ENCODE measurements at places on chromosomes 1 and 21.

- no peak for DNase-seq
These were observed 231.1 kb downstream of the DISC1 start for GRCh38 chr1:231857609-231858135.

- no peak for DNase-seq
These were observed 827 bp downstream of the PRKCZ start for GRCh38 chr1:2050793-2051682.

DNA sequence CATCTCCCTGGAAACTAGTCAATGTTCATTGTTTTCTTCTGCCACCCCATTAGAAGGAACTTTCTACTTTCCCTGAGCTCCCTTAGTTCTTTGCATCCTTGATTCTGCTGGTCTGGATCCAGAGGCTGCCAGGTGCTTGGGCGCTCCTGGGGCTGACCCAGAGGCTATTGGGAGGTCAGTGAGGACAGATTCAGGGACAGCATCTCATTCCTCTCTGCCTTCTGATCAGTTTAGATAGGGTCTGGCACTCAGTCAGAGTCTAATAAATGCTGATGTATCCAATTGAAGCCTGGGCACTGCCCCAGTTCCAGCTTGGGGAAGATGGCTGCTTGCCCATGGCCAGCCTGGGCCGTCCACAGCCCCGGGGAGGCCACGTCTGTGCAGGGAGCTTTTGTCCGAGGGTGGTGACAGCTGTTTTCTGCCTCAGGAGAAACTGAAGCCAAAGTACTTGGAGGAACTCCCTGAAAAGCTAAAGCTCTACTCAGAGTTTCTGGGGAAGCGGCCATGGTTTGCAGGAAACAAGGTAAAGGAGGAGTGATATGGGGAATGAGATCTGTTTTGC is 2.3 kb downstream of the GSTM1 start:
- DNase-seq = no peak

DNA sequence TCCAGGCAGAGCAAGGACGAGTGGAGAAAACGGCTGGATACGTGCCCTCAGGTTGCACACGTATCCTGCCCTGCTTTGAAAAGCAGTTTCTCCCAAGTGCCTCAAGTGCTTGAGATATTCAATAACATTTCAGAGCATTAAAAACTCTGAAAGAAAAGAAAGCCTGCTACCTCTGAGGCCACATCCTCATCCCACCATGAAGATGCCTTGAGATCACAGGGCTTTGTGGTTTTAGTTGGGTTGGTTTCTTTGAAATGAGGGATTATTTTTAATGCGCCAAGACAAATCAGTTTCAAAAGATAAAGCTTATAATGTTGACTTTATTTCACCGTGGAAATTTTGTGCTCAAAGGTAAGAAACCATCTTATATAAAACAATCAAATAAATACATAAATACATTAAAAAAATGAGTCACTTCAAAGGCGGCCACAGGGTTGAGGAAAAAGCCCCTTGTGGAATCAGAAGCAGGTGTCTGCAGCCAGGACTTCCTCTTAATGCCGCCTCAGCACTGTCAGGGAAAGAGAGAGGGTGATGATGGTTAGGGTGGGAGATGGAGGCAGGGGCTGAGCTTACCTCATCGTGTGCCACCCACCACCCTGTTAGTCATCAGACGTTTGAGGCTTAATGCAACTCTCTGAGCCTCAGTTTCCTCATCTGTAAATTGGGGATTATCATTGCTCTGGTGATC is 1.4 kb downstream of the NPPB start:
- DNase-seq = no peak

GRCh38 chr1:17287130-17287776 is 20.7 kb upstream of the PADI4 start:
- no peak for DNase-seq

DNA sequence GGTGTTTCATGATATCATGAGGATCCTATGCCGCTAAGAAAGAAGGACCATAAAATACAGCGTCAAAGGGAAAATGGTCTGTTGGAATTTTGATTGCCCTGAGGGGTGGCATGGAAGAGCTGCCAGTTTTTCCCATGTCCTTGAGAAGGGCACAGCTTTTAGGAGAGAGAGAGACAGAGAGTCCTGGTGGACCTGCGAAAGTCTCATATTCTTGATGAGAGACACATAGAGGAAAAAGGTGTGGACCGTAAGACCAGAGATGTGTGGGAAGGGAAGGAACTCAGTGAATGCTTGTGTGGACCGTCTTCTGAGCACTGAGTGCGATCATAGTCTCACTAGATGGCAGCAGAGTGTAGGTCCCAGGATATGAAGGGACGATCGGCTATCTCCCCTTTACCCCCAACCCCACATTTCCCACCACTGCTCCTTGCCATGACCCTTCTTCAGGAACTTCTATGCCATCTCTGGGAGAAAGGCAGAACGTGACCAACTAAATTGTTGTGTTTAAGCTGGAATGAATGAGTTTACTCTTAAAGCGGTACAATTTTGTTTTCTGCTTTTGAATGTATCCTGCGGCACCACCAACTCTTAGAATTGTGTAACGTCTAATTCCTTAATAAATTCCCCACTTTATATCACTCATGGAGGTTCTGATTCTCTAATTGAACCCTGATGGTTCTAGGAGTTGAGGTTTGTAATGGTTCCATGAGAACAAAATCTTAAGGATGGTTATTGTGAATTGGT is 117.7 kb downstream of the CTH start:
- no peak for DNase-seq

GRCh38 chr1:10613861-10614260 is 139.1 kb downstream of the PEX14 start:
- DNase-seq = no peak

- no peak for DNase-seq
These were observed 22.7 kb downstream of the KRTAP10-1 start for GRCh38 chr21:44517175-44517899.

- no peak for DNase-seq
These were observed 669.6 kb downstream of the PTPRC start for GRCh38 chr1:199308349-199308846.

DNA sequence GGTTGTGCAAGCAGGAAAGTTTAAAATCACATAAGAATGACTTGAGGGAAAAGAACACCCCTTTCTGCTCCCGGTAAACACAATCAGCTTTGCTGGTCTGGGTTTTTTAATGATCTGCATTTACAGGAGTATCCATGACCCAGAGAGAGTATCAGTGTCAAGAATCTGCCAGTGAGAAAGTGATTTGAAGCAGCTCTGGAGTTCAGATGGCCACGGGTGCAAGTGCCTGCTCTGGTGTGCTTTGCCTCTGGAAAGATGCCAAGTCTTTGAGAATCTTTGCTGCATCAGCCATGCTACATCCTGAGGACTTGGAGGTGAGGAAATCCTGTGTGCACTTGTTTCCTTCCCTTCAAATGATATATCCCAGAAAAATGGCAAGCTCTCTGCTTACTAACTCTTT is 18.6 kb upstream of the MYSM1 start:
- peak; percentile 32 for DNase-seq

DNA sequence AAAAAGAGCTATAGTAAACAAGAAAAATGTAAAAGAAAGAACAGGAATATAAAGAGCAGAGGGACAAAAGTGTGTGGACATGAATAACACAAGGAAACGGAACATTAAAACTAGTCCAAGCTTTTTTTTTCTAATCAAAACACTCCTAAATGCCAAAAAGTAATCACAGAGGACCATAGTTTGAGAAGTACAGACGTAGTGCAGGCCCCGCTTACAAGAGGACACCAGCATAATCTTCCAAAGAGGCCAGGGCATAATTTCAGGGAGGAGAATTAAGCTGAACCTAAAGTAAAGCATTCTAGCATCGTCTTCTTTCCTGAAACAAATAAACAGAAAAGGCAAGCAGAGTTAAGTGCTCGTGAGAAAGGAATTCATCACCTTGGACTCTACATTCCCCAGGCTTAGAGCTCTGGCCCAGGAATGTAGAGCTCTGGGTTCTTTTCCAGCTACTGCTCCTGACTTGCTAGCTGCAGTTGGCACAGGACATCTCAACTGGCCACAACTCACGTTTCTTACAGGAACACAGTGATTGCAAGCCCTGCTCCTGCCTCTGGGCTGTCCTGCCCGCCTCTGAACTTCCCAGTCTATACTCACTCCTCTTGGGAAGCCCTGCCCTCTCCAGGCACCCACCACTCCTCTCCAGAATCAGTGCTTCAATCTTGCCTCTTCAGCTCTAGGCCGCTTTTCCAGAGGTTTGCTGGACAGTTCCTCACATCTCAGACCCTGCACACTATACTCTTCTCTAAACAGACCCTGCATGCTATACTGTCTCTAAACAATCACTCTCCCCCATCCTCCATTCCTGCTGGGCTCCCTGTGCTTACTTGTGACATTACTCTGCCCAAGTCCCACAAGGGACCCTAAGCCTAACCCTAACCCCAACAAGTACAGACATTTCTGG is 9.8 kb downstream of the RGS8 start:
- DNase-seq = no peak

GRCh38 chr1:47367651-47368050 is 34.1 kb downstream of the CMPK1 start:
- no peak for DNase-seq

DNA sequence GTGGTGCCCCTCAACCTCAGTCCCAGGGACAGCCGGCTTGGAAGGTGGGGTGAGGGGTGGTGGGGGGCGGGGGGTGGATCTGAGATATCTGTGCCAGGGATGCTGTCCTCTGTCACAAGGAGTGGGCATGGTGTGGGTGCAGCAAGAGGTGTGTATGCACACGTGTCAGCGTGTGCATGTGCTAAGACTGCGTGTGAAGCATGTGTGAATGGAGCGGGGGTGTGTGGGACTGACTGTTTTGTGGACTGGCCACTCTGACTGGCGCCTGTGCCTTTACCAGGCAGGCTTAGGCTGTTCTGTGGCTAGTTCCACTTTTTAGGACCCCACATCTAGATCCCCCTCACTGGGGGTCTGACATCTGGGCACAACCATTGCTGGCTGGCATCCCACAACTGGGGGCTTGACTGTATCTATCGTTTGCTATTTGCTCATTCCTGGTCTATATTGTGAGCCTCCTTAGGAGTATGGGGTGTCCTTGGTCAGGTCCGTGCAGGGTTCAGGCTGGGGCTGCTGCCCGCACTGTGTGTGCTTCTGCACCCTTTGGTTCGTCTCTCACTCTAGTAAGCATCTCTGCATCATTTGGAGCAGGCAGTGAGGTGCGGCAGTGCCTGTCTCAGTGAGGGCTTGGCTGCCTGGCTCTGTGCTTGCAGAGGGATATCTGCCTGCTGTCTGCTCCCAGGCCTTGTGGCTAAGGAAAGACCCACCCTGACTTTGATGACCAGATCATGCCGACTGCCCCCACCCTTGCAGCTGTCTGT is 1.9 kb downstream of the AMPD2 start:
- no peak for DNase-seq

- DNase-seq = no peak
These were observed 1545.1 kb downstream of the AMY1C start for GRCh38 chr1:105294838-105295237.

DNA sequence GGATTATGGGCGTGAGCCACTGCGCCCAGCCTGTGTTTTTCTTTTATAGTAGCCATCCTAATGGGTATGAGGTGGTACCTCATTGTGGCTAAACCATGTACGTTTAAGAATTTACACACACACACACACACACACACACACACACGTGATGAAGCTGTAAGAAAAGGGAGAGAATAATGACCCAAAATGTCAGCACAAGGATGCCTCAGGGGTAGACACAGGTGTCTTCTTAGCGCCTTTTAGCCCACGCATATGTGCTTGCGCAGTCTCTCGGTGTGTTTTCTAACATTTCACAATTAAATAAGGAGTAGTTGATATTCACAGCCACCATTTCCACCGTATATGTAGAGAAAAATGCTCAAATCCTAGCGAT is 782 bp upstream of the PFKL start:
- DNase-seq = peak; percentile 43

GRCh38 chr1:87785386-87785785 is 456.7 kb downstream of the LMO4 start:
- no peak for DNase-seq

GRCh38 chr21:38303300-38303699 is 46.5 kb downstream of the KCNJ15 start:
- DNase-seq = no peak

Measured in CD4-positive, alpha-beta T cell treated with Interleukin-21 for 1 hour (primary cell).